ENCODE measurements at places on chromosomes 6 and 20.

GRCh38 chr6:155517294-155517693 is 61.7 kb upstream of the NOX3 start:
- DNase-seq = no peak

- no peak for DNase-seq
These were observed 232.0 kb downstream of the BCAS1 start for GRCh38 chr20:53838311-53838868.

DNA sequence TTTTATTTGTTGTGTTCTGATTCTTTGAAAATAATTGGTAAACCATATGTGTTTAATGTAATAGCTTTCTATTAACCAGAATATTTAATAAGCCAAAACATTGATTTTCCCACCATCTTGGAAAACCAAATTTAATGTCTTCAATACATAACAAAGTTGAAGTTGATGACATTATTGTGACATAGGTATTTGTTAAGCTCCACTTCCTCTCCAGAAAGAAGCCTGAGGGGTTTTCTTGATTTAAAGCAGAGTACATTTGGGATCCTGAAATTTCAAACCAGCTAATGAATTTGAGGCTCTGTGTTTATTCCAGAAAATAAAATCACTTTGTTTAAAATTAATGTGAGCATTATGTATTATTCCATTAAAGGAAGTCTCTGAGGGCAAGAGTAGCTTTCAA is 106.3 kb downstream of the PERP start:
- DNase-seq = no peak

DNA sequence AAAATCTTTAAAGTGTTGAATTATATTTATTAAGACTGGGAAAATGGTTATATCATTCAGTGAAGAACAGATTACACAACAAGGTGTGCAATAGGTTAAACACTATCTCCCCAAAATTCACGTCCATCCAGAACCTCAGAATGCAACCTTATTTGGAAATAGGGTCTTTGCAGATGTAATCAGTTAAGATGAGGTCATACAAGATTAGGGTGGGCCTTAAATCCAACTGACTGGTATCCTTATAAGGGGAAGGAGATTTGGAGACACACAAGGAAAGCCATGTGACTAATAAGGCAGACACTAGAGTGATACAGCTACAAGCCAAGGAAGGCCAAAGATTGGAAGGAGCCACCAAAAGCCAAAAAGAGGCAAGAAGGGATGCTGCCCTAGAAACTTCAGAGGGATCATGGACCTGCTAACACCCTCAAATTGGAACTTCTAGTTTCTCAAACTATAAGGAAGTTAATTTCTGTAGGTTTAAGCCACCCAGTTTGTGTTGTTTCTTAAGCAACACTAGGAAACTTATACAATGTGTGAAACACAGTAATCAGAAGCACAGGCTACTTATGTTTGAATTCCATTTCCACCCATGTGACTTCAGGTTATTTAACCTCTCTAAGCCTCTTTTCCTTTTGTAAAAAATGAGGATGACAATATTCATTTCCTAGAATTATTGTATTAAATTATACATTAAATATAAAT is 16.9 kb downstream of the ILRUN start:
- no peak for DNase-seq

DNA sequence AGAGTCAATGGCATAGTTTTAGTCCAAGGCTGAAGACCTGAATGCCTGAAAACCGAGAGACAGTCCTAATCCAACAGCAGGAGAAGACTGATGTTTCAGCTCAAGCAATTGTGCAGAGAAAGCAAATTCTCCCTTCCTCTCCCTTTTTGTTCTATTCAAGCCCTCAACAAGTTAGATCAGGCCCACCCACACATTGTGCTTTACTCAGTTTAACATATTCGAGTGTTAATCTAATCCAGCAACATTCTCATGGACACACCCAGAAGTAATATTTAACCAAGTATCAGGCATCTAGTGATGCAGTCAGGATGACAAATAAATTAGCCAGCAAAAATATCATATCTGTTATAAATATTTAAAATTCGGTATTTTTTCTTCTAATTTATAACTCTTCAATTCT is 261.1 kb downstream of the HDGFL1 start:
- no peak for DNase-seq

DNA sequence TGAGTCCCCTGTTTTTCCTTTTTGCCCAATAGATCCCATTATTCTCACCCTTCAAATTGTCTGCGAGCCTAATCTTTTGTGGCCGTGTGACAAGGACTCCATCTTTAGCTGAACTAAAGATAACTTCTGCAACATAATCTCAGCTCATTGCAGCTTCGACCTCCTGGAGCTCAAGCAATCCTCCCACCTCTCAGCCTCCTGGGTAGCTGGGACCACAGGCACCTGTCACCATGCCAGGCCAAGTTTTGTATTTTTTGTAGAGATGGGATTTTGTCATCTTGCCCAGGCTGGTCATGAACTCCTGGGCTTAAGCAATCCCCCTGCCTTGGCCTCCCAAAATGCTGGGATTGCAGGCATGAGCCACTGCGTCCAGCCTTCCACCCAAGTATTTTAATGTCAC is 161.0 kb downstream of the GJA1 start:
- no peak for DNase-seq

- no peak for DNase-seq
These were observed 30.9 kb downstream of the SLC2A12 start for GRCh38 chr6:134021396-134022122.

DNA sequence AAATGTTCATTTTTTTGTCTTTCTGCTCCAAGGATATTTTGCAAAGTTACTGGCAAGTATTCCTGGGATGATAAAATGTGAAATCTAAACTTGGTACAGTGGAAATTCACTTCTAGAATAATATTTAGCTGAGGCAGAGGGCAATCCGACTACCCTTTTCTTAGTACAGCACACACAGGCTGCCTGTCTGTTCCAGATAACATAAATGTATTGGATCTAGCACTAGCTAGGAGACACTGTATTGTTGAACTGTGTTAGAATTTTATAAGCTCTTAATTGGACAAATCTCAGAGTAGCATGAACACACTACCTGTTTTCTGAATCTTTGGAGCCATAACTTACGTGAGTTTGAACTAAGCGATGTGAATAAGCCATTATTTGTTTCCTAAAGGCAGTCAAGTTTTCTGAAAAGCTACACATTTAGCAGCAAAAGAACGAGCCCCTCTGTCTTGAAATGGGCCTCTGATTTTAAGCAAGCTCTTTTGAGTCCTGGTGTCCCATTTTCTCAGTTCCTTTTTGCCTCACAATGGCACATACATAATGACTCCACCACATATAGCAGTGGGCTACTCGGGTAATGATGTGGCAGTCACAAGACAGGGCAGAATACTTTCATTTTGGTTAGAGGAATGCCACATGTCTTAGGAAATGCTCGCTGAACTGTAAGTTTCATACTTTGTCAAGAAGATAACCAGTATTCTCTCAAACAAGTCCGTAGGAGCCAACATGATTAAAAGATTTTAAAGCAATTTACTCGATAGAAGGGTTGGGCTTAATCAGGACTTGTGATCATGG is 116.5 kb upstream of the ESR1 start:
- no peak for DNase-seq

GRCh38 chr6:168012431-168013249 is 15.2 kb downstream of the KIF25 start:
- no peak for DNase-seq

- peak; percentile 95 for DNase-seq
These were observed 100.3 kb downstream of the GMPR start for GRCh38 chr6:16338577-16339264.

- DNase-seq = no peak
These were observed 101.8 kb downstream of the PHACTR1 start for GRCh38 chr6:12818324-12818723.

DNA sequence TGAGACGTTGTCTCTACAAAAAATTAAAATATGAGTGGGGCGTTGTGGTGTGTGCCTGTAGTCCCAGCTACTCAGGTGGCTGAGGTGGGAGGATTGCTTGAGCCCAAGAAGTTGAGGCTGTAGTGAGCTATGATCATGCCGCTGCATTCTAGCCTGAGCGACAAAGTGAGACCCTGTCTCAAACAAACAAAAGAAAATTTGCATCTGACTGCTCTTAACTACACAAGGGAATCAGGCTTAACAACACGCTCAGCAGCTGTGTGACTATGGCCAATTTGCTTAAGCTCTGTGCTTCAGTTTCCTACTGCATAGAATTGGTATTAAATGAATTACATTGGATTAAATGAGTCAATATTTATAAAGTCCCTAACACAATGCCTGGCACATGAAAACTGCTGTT is 24.3 kb upstream of the MRPS10 start:
- no peak for DNase-seq

GRCh38 chr20:64180673-64181072 is 16.4 kb downstream of the MYT1 start:
- no peak for DNase-seq

DNA sequence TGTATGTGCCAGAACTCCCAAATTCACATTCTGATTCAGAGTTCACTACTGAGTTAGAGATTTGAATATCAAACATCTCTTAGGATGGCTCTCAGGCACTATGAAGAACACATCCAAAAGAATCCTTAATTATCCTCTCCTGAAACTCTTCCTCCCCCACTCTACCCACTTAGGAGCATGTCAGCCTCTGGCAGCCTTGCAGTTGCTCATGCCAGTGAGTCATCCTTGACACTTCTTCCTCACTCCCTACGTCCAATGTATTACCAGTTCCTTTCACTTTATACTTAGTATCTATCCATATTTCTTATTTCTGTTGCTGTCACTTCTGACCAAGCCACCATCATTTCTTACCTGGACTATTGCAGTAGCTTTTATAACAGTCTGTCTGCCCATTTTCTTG is 192.0 kb upstream of the IMPG1 start:
- DNase-seq = no peak

DNA sequence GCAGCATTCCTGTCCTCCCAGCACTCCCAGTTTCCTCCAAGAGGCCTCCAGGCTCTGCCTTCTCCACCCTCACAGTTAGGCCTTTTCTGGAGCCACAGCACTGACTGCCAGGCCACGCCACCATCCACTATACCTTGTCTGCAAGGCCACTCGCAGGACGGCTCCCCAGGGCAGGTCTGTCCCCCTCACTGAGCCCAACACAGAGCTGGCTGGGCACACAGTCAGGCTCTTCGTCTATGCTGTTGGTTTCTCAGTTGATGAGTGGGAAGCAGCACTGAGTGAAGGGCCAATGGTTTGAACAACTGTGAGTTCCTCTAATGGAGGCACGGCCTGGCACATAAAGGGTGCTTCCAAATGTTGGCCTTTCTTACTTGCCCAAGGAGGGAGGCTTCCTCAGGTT is 95.2 kb downstream of the GRM4 start:
- no peak for DNase-seq

- DNase-seq = no peak
These were observed 96.6 kb upstream of the FKBP1C start for GRCh38 chr6:63114610-63115211.

- DNase-seq = no peak
These were observed 8.5 kb upstream of the VSTM2L start for GRCh38 chr20:37894454-37894853.

DNA sequence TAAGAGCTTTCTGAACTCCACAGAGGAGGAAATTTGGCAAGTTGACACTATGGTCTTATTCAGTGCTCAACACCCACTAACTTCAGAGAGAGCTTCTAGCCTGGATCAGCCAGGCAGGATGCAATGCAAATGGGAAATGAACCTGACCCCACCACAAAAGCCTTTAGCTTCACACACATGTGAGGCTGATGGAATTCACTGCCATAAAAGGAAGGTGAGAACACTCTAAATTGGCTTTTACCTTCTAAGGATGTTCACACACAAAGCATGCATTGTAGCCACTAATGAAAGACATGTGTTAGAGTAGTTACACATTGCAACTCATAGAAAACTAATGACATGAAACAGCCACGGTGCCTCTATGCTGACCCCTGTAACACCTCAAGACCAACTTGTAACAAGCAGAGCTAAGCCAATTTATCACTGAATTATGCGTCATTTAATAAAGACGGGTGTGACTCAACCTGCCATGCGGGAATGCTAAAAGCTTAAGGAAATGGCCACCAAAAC is 262.1 kb downstream of the HACE1 start:
- peak; percentile 51 for DNase-seq

GRCh38 chr20:47355489-47356219 is 845 bp downstream of the ZMYND8 start:
- peak; percentile 34 for DNase-seq

DNA sequence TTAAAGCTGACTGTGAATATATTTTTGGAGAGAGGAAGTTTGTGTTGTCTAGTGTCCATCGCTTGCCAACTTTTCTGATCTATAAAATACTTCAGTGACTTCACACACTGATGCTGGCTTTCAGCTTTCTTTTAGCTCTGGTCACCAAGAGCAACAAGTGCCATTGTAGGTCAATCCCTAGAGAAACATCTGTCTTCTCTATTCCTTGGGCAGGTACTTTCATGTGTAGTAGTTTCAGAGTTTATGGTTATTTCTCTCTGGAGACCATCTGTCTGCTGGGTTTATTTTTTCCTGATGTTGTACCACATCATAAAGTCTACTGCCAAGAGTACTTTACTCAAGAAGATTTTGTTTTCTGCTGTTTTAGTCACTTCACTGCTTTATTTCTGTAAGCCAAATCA is 249.9 kb downstream of the KHDC1L start:
- DNase-seq = no peak

GRCh38 chr20:17675519-17676377 is 6.3 kb downstream of the RRBP1 start:
- DNase-seq = peak; percentile 49

DNA sequence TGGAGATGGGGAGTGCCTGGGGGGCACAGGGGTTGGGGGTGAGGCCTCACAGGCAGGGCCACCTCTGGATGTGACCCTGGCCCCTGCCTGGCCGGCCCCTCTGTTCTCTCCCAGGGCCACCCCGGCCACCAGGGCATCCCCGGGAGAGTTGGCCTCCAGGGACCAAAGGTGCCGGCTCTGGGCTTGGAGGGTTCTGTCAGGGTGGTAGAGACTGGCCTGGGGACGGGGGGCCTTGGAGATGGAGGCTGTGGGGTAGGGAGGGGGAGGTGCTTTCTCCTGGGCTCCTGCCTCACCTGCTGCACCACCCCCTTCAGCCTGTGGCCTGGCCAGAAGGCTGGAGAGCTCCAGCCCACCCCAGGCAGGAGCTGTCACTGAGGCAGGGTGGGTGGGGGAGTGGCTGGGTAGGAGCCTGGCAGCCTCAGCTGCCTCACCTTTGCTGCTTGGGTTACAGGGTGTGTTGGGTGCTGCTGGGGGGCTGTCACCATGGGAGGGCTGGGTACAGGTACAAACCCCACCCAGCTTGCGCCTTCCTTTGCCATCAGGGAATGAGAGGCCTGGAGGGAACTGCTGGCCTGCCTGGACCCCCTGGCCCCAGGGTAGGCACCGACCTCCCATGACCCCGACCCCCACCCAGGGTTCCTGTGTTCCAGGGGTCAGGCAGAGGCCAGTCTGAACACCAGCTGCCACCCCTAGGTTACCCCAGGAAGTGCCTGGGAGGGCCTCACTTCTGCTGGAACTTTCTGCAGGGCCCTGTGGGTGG is 32.7 kb downstream of the COL20A1 start:
- DNase-seq = no peak

DNA sequence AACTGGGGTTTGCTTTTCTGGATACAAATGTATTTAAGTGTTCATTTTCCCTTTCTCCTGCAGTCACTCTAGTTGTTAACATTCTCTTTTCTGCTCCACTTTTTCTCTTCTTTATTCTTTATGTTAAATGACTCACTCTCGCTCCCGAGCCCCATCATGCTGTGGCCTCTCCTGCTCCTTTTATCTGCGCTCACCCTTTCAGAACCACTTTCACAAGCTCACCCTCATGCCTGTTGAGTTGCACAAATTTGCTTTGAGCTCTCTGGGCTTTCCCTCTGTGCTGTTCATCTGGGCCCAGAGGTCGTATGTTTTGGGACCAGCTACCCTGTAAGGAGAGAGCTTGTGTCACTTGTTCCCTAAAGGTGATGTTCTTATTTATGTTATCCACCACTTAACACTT is 98.1 kb upstream of the ASCC3 start:
- no peak for DNase-seq

All from iris pigment epithelial cell (primary cell).